ENCODE measurements at places on chromosomes 3 and 15. TPM values are rescaled to one million over a fixed set of nuclear protein-coding genes. Genes with fewer than 3 reads are reported as not detected.

PARP15 gene
- total RNA-seq, result not detected

DNA sequence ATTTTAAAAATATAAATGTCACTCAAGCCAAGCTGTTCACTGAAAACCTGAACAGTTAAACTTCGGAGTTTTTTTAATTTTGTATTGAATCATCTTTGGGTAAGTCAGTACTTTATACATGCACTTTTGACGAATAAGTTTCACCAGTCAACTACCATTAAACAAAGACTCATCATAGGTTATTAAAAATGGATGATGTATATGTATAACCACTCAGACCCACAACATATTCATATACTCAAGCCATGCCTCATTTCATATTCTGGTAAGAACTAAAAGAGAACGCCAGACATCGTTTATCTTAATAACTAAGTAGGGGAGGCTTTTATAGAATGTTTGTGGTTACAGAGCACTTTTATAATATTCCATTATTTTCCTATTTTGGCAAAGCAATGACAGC, 18.3 kb downstream of the MSL2 start:
- no peak for DNase-seq

DNA sequence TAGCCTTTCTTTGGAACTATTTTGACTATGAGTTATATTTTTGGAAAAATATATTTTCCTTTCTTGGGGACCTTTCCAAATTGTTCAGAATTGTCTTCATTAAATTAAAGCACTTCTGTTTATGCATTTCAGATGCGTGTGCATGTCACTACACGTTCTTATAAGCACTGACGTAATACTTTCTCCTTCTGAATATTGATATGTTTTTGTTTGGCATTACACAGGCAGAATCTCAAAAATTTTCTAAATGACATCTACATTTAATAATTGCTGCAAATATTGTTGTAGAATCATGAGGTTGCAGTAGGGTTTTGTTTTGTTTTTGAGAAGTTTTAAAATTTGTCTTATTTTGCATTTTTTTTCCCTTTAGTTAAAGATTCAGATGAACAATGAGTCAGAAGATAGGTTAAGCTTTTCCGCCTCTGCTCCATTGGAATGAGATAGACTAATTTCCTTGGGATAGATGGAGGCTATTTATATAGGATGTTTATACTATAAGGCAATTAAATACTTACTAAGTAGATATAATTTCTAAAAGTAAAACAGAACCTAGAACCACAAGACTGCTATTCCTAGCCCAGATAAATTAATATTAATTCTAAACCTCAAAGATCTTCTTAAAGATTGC, 110.8 kb downstream of the MBNL1 start:
- DNase-seq, result no peak

STRIT1 gene
- not detected for total RNA-seq

PROK2 gene
- not detected for total RNA-seq

STRC gene
- total RNA-seq, result not detected

ASB14 gene
- total RNA-seq, result not detected

ELL3 gene
- total RNA-seq, result 1.3 TPM

DNA sequence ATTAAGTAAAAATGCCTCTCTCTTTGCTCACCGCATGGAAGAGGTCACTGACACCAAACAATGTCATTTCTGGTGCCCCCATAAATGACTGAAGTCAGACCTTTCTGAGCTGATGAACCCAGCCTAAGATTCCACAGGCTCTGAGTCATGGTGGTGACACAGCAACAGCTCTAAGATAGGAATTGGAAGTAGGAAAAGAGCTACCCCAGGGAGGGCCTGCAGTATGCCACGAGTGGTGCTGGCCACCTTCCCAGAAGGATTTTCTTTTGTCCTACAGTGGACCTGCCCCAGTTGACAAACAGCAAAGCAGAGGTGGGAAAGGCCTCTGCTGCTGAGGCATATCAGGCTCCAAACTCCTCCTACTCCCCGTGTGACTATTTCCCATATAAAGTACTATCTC, 208.1 kb downstream of the MINAR1 start:
- DNase-seq, result peak; percentile 91

DNA sequence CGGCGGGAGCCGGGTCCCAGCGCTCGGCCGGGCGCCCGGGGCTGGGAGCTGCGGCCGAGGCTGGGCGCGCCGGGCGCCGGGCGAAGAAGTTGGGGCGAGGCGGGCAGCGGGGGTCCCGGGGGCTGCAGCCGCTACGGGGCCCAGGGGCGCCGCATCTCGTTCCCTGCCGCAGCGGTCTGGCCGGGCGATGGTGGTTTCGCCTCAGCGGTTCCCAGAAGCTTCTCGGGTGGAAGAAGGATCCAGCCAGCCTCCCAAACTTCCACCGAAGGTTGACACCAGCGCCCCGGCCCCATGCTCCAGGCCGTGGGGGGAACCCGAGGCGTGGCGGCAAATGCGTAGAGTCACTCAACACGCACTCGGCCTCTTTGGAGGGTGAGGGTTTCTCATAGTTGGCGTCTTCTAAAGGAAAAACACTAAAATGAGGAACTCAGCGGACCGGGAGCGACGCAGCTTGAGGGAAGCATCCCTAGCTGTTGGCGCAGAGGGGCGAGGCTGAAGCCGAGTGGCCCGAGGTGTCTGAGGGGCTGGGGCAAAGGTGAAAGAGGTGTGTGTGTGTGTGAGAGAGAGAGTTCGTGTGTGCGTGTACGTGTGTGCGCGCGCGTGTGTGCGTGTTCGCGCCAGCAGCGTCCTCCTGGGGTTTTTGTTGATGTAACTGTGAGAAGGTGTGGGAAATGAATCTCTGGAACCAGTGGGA, 940 bp downstream of the BOC start:
- peak; percentile 23 for DNase-seq
